Stimulated activated CD8-positive, alpha-beta memory T cell treated with anti-CD3 and anti-CD28 coated beads, Interleukin-7, amount 100 ng/mL, for 1 hour (primary cell): ENCODE measurements at places on chromosomes 12 and 14.

DNA sequence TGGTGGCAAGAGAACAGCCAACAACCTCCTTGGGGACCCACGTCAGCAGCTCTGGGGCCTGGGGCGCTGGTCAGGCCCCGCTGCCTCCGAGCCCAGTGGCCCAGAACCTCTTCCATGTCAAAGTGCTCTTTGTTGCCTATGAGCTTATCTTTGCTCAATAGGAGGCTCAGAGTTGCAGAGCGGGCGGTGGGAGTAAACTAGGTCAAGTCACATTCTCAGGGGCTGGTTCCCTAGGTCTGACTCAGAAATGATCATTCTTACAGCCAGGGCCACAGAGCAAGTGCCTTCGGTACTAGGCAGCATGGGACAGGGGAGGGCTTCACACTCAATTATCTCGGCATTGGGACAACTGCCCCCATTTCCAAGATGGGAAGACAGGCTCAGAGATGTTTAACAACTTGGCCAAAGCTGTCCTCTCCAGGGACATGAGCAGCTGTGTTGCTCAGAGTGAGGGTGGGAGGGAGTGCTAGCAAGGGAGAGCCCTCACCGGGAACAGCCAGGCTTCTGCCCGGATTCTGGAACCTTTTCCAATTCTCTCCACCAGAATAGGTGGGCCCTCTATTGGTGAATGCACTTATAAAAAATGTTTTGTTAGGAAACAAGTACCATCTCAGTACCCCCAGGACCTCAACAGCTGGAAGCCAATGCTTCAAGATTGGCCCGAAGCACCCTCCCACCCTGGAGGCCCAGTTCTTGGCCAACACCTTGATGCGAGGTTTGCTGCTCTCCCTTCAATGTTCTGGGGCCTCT, 11.9 kb downstream of the SLC25A29 start:
- DNase-seq, result no peak

DNA sequence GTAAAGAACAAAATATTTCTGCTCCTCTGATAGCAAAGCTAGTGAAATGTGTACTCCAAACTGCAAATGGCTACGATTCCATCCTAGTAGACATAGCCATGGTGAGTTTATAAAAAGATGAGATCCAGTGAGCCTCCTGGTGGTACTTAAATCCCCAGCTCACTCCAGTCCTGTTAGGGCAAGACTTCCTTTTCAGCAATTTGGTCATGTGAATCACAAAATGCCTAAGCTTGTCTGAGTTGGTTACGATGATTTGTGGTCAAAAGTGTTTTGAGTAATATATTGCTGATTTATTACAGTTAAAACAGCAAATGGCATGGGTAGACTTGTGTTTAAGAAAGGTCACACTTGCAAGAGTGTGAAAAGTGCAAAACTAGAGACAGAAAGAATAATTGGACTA, 102.7 kb upstream of the NAV3 start:
- no peak for DNase-seq

DNA sequence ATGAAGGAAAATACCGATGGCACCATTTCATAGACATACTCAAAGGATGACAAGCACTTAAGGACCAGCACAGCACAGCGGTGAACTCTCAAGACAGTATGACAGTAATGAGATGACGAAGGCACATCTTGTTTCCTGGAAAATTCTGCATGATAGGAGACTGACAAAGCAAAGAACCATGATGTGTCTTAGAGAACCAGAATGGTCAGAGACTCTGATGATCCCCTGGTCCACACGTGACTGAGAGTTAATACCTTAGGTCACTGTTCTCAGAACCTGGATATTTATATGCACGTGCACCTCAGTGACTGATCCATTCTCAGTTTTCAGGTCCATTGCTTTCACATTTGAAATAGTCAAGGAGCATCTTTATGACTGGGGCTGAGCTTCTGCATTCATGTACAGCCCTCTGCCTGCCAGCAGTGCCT, 35.3 kb downstream of the PROX2 start:
- no peak for DNase-seq

- no peak for DNase-seq
Observed at GRCh38 chr14:102925646-102926045, 3.2 kb downstream of the AMN start.

- no peak for DNase-seq
Observed at GRCh38 chr12:121352682-121353018, 439 bp upstream of the ANAPC5 start.

GRCh38 chr14:86761611-86762010, 1231.4 kb downstream of the GALC start:
- no peak for DNase-seq
